ENCODE measurements at places on chromosomes 2 and 18. TPM values are rescaled to one million over a fixed set of nuclear protein-coding genes. Genes with fewer than 3 reads are reported as not detected.

- DNase-seq: no peak
Observed at GRCh38 chr18:58042826-58043490, 1.1 kb upstream of the NEDD4L start.

Gene HK2
- 23.7 TPM for total RNA-seq

DNA sequence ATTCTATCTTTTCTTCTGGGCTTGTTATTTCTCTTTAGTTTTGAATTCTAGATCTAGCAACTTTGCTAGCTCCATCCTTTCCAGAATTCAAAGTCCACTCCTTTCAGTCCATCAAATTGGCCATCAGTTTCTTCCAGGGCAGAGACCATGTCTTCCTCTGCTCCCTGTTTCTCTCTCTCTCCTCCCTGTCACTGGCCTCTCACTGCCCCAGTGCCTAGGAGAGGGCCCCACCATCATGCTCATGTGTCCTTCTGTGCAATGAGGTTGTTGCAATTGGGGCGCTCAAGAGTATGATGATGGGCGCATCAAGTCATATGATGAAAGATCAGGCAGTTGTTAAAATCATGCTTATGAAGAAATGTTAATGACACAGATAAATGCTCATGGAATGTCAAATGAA, 159.2 kb upstream of the HS6ST1 start:
- no peak for DNase-seq

Gene SPC25
- total RNA-seq: 0.49 TPM

DNA sequence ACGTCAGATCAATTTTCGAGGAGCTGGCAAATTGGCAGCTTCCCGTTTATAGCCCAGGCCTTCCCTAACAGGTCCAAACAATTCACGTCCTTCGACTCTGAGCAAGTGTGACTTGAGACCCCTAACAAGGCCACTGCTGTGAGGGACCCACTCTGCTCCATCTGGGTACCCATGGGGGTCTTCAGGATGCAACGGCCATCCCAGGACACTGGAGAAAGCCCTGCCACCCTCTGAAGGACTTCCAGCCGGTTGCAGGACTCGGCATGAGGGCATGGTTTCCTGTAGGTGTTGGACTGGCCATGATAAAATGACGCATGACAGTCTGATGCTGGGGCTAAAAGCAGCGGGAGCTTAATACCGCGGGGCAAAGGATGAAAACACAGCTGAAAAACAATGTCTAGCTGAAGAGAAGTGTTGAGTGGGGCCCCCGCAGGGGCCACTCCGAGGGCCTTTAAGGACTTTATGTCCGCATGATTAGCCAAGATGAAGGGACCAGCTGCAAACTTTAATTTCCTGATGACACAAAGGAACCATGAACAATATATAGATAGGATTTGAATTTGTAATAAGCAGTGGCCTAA, 113.3 kb upstream of the ZNF521 start:
- no peak for DNase-seq

GRCh38 chr18:67733088-67733487, 216.6 kb upstream of the DSEL start:
- no peak for DNase-seq

GRCh38 chr2:104521247-104521646, 332.7 kb upstream of the POU3F3 start:
- no peak for DNase-seq

- no peak for DNase-seq
Observed at GRCh38 chr18:79450289-79451080, 54.8 kb downstream of the NFATC1 start.

Gene NLRC4
- 1.9 TPM for total RNA-seq

Gene REG3G
- 0.66 TPM for total RNA-seq

DNA sequence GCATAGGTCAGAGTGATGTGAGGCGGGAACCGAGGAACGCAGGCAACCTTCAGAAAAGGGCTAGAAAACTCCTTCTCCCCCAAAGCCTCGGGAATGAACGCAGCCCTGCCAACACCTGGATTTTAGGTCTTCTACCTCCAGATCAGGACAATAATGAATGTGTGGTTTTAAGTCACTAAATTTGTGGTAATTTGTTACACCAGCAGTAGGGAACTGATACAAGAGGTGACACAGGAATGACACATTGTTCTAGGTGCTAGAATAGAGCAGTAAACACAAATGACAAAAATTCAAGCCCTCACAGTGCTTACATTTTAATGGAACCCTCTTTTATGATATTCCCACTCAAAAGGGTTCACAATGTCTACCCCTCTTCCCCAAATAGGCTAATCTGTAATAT, 39.2 kb upstream of the EML4 start:
- DNase-seq: no peak

Gene STAMBP
- 49.0 TPM for total RNA-seq

All from mucosa of gallbladder (tissue), 1 donor.